RWPE2 (cell line): ENCODE measurements at places on chromosomes 3 and 15.
A peak's percentile ranks its signal among the peaks of the same experiment; 100 is the strongest.

GRCh38 chr15:73732930-73733329 lies 20.2 kb downstream of the INSYN1 start:
- no peak for DNase-seq

DNA sequence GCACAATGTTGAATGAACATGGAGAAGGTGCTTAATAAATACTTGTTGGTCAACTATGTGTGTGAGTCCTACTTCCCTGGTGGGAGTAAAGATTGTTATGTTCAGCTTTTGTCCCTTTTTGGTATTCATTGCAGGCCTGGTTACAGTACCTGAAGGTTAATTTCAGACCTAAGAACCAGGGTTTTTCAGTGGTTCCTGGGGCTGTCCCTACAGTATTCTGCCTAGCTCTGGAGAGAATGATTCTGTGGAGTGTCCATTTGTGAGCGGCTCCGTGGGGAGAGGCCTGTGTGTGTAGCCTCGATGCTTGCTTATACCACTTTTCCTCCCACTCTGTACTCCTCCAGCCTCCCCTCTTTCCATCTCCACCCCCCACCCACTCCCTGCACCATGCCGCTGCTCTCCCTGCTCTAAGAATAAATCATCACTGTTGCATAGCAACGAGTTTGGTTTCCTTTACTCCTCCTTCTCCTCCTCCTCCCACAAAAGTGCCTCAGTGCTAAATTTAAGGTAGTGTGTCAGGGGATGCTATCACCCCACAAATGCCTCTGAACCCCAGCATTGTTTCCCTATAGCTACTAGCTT lies 150.6 kb upstream of the ROPN1 start:
- no peak for DNase-seq

DNA sequence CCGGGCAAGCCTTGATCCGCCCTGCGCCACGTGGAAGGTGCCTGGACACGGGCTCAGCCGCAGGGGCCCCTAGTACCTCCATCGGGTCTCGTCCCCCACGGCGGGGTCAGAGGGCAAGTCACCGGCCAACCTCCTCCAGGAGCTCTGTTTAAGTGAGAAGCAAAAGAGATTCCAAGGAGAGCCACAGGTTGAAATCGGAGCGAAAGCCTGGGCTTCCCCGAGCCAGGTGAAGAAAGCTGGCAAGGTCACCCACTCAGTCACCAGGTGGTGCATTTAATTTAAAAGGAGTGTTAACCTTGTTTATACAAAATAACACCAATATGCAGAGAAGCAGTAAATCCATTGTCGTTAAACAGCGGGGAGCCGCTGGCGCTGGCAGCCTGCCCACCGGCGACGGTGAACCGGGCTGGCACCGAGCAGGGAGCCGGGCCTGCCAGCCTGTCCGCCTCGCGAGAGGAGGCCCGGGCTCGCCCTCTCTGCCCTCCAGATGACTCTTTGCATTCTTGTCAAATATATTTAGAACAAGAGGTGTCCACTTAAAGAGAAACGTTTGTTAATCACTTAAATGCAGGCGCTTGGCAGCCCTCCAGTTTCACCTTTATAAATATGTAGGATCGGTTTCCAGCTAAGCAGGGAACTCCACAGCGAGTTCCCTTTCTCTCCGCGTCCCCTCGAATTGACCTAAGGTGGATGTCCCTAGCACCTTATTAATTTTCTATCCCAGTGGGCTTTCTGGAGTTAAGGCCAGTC lies 277.3 kb upstream of the NR2F2 start:
- DNase-seq, result peak; percentile 68

DNA sequence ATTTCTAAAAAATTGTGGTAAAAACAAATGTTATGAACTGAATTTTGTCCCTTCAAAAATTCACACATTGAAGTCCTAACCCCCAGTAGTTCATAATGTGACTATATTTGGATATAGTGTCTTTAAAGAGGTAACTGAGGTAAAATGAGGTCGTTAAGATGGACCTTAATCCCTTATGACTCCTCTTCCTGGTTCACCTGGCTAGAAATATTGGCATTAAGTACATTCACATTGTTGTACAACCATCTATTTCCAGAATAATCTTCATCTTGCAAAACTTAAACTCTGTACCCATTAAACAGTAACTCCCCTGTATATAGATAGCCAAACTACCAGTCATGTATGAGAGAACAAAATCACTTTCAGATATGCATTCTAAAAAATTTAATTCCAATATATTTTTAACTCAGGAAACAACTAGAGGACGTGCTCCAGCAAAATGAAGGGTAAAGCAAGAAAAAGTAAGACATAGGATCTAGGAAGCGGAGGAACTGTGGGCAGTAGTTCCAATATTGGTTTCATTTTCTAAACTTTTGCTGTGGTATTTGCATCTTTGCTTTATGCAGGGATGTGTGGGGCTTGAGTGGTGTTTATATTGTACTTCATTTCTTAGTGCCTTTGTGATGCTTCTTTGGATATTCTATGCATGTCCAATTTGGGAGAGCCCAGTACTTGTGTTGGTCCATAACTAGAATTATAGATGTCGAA lies 36.7 kb upstream of the IL20RB start:
- no peak for DNase-seq

- no peak for DNase-seq
These were observed 15.3 kb upstream of the SHISA5 start for GRCh38 chr3:48519277-48519643.

GRCh38 chr3:133712017-133712416 lies 34.2 kb upstream of the TF start:
- no peak for DNase-seq

DNA sequence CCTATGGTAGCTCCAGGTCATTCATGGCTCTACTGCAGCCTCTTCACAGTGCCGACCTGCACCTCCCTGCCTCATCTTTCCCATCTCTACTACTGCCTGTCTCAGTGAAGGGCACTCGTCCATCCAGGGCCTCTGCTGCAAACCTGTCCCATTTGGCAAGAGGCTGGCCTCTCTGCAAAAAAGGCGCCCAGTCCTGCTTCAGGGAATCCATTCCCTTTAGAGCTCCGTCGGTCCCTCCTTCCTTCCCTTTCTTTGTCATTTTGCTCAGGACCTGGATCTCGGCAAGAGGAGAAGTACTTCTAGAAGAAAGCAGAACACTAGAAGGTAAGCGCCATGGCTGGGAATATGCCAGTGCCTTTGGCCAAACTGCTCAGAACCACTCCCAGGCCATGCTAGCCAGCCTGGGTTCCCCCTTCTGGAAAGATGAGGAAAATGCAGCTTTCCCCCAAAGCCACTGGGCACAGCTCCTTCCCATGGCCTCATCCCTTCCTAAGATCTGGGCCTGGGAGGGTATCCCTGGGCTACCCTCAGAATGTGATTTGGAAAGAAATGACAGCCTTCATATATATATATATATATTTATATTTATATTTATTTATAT lies 6.4 kb upstream of the ISL2 start:
- DNase-seq, result no peak

- DNase-seq, result peak; percentile 33
These were observed 166.9 kb downstream of the ADAMTS17 start for GRCh38 chr15:100174904-100175275.
